Stimulated activated CD8-positive, alpha-beta memory T cell treated with anti-CD3 and anti-CD28 coated beads, Interleukin-2, amount 100 ng/mL, for 48 hours (primary cell): ENCODE measurements at places on chromosomes 4 and X.

DNA sequence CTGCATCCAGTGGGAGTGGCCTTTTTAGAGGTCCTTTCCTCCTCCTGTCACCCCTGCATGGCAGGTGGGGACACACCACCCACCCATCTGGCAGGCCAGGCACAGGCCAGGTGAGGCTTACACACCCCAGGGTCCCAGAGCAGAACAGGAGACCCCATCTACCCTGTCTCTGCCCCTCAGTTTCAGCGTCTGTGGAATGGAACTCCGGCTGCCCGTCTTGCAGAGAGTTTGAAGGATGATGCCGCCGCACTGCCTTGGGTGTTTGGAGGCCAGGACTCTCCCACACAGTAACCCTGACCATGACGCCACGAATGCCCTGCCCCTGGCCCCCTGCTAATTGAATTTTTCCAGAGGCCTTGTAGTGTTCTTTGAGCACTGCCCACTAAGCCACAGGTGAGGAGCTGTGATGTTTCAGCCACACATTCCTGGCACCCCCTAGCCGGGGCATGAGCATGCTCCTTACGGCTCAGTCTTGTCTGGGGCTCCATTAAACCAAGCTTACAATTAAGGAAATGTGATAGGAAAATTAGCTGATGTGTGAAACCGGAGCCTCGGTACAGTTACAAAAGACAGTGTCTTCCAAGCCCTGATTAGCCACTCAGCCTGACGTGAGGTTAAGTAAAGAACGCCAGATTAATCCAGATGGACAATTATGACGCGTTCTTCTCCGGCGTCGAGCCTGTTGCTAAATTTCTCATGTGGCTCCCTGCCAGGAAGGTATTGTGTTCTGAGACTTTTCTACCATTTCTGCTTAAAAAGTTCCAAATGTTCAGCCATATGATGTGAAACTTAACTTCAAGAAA lies 39.3 kb downstream of the HMX1 start:
- DNase-seq, result no peak

- no peak for DNase-seq
Measured at GRCh38 chr4:7773401-7774180, 166.1 kb downstream of the AFAP1 start.

GRCh38 chr4:183816882-183817509 lies 88.1 kb upstream of the STOX2 start:
- no peak for DNase-seq

DNA sequence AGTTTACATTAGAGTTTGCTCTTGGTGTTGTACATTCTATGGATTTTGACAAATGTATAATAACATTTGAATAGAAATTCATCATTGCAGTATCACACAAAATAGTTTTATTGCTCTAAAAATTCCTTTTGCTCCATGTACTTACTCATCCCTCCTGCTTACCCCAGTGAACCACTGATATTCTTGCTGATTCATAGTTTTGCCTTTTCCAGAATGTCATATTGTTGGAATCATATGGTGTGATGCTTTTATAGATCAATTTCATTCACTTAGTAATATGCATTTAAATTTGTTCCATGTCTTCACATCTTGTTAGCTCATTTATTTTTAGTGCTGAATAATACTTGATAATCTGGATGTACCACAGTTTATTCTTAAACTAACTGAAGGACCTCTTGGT lies 1593.2 kb downstream of the C4orf33 start:
- no peak for DNase-seq

DNA sequence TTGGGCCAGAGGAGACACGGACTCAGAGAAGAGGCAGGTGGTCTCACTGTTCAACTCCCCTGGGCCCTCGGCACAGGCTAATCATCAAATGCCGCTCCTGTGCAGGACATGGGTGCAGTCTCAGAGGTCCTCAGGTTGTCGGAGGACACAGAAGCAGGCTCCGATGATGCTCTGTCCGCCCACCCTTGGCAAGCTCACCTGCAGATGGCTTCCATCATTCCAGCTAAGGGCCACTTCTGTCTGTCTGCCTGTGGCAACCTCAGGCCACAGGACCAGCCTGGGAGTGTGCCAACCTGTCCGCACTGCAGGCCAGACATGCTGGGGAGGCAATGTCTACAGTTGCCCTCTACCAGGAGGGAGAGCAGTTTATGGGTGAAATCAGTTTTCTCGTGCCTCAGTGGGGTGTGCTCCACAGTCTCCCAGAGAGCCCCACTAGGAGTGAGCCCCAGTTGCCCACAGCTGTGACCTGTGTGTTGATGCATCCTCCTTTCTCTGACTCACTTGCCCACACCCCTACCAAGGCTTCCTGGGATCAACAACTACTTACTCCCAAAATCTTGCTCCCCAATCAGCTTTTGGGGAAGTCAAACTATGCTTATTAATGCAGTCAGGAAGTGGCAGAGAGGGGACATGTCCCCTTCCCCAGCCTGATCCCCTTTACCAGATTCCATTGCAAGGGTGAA lies 55.9 kb downstream of the HTRA3 start:
- no peak for DNase-seq

DNA sequence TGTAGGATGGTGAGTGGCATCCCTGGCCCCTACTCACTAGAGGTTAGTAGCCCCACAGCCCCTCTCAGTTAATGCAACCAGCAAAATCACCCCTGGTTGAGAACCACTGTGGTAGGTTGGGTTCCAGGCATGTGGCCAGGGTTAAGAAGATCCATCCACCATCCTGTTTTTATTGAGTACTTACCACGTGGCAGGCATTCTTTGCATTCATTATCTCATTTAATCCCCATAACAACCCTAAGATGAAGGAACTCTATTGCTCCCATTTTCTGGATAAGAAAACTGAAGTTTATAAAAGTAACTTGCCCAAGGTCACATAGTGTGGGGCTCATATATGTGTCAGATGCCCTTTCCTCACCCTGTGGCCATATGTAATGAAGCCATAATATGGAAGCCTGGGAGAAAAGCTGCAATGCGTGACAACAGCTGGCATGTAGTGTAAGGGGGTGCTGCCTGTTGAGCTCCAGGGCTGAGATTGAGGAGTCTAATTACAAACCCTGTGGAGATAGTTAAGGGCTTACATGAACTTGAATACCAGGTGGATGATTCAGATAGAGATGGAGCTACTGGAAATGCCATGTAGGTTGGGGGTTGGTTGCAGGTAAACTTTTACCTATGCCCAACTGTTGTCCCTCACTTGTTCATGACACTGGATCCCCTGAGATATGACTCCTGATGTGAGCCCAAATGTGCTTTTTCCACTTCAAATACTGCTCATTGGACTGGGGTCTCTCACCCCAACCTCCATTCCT lies 100.2 kb upstream of the PGRMC2 start:
- no peak for DNase-seq

GRCh38 chr4:3530051-3530450 lies 2.2 kb downstream of the LRPAP1 start:
- DNase-seq, result no peak

DNA sequence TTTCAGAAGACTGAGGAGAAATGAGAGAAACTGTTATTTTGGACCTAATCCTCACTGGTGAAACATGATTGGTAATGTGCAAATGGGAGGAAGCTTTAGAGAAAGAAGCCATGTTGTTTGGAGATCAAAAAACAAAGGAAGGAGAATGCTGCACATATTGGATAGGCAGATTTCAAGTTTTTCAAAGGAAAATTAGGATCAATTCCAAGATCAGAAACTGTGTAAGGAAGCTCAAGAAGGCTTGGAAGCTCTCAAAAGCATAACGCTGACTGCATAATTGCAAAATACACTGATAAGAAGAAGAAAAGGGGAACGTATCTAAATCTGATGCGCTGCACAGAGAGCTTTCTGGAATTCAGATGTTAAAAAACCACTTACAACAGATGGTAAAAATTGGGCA lies 34.6 kb downstream of the KLHL15 start:
- no peak for DNase-seq

DNA sequence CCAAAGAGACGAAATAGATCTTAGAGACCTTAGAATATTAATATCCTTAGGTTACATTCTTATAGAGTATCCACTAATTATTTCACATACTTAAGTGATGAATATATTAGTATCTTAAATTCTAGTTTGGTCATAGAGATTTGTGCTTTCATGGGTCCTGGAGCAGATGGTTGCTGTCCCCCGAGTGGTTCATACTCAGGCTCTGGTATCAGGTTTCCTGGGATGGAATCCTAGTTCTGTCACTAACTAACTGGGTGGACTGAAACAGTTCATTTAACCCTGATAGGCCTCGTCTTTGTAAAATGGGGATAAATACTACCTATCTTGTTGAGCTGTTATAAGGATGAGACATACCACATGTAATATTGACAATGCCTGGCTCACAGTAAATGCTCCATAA lies 264.6 kb downstream of the TENM3 start:
- DNase-seq, result no peak

GRCh38 chrX:13077168-13077567 lies 32.7 kb upstream of the FAM9C start:
- DNase-seq, result no peak

DNA sequence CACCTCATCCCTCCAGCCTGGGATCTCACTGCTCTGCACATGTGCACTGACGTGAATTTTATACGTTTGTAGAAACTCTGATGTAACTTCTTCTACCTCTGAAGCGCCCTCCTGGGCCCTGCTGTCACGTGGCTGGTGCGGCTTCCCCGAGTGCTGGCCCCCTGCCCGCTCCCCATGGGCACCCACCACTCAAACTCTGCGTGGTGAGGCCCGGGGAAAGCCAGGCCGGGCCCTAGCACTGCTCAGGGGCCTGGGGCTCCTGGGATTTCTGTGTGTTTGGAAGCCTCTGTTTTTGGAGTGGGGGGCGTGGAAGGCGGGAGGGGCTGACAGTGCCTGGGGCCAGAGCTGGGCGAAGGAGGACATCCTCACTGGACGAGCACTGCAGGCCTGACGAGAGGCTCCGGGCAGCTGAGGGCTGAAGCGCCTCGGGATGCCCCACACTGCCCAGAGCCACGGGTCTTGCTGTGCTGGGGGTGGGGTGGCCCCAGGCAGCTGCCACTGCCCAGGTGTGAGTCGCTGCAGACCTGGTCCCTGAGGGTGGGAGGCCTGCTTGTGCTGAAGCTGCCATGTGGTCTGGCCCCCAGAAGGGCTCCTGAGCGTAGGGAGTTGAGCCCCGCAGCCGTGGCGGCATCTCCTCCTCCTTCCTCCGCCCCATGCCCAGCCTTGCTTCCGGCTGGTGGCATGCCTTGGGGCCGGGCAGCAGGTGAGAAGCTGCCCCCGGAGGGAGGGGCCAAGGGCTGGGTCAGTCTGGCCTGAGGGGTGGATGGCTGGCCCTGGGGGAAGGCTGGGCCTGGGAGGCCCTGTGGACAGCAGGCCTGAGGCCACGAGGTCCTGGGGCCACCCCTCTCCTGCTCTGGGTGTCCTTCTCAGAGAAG lies 7.7 kb downstream of the NAT8L start:
- DNase-seq, result no peak

- DNase-seq, result no peak
Measured at GRCh38 chrX:31209005-31209628, 137.3 kb upstream of the FTHL17 start.

GRCh38 chr4:169557061-169557636 lies 55.2 kb downstream of the NEK1 start:
- no peak for DNase-seq

- DNase-seq, result no peak
Measured at GRCh38 chr4:26431461-26432180, 58.7 kb downstream of the CCKAR start.

- DNase-seq, result no peak
Measured at GRCh38 chr4:41331224-41331623, 74.5 kb downstream of the UCHL1 start.

- DNase-seq, result no peak
Measured at GRCh38 chr4:158068068-158068467, 104.8 kb downstream of the GASK1B start.

DNA sequence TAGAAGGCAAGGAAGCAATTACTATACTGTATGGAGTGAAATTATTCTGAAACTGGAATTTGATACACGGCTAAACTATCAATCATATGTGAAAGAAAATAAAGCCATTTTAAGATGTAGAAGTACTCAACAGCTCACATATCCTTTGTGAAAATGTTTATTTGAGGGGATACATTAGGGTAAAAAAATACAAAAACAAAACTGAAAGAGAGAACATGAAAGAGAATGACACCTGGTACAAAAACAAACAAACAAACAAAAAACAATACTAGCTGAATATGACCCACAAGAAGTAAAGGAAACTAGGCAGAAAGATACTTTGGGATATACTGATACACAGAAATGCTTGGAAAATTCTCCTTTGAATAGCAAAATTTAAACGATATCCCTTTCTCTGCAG lies 20.8 kb upstream of the AREG start:
- no peak for DNase-seq

- no peak for DNase-seq
Measured at GRCh38 chr4:7803371-7803770, 136.3 kb downstream of the AFAP1 start.

GRCh38 chr4:74005528-74005927 lies 7.1 kb upstream of the CXCL5 start:
- no peak for DNase-seq

DNA sequence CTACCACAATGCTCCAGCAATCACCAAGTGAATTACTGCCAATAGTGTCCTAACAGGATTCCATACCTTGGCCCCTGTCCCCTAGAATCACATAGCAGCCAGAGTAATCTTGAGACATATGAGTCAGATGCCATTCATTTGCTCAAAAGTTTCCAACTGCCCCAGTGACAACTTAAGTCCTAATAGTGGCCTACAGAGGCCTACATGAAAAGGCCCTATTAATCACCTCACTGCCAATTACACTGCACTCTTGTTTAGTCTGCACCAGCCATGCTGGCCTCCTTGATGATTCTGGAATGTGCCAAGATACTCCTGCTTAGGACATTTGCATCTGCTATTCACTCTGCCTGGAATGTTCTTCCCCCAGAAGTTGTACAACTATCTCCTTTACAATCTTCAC lies 130.7 kb downstream of the NR3C2 start:
- no peak for DNase-seq

GRCh38 chrX:107674480-107675364 lies 46.4 kb downstream of the PRPS1 start:
- no peak for DNase-seq

GRCh38 chr4:7677799-7678301 lies 243.1 kb upstream of the PSAPL1 start:
- DNase-seq, result no peak

DNA sequence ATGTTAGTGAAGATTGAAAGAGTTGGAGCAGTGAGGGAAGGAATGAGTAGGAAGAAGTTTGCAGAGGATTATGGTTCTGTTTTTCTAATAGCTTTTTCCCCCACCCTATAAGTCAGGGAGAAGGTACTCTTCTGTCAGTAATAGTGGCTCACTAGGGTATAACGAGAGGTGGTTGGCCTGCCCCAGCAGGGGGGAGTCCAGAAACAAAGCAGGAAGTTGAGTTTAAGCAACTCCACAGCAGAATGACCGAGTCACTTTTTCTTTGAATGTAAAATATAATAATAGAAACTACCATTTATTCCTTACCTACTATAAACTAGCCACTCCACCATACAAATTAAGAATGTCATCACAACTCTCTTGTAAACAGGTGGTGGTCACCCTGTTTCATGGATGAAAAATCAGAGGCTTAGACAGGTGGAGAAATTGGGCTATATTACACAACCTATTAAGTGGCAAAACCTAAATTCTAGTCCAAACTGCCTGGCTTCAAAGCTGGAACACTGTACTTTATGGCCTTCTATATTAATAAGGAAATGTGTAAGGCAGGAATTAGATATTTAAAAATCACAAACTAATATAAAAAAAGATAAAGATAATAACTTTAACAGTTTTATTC lies 21.9 kb downstream of the AP1AR start:
- DNase-seq, result no peak

- no peak for DNase-seq
Measured at GRCh38 chr4:101074326-101074725, 273.0 kb downstream of the PPP3CA start.

- no peak for DNase-seq
Measured at GRCh38 chrX:53494436-53494835, 60.3 kb upstream of the HSD17B10 start.

GRCh38 chr4:8907596-8908205 lies 36.1 kb upstream of the HMX1 start:
- DNase-seq, result no peak
